H1 (cell line): ENCODE measurements at places on chromosomes 16 and 17.

- DNase-seq: no peak
These were observed 1.8 kb upstream of the ALG1 start for GRCh38 chr16:5069854-5070253.

GRCh38 chr16:3837851-3838586, 42.5 kb downstream of the CREBBP start:
- no peak for DNase-seq

- DNase-seq: no peak
These were observed 3.2 kb downstream of the AOC3 start for GRCh38 chr17:42853968-42854790.

DNA sequence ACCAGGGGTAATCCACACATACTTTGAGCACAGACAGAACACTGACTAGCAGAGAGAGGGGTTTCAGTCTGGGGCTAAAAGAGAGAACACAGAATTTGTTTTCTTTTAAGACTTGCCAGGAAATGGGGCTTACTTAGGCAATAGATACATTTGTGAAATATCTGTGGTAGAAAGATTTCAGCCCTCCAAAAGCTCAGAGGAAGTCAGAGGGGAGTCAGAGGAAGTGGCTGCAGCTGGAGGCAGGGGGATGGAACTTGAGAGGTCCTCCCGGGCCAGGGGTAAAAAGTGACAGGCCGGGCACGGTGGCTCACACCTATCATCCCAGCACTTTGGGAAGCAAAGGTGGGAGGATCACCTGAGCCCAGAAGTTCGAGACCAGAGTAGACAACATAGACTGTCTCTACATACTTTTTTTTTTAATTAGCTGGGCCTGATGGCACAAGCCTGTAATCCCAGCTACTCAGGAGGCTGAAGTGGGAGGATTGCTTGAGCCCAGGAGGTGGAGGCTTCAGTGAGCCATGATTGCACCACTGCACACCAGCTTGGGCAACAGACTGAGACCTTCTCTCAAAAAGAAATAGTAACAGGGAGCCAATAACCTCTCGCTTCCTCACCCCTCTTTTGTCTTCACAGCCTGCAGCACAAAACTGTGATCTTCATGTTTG, 49.9 kb downstream of the NLRC5 start:
- DNase-seq: no peak

GRCh38 chr16:58393138-58393504, 850 bp downstream of the GINS3 start:
- DNase-seq: no peak

GRCh38 chr16:56623637-56624036, 1.9 kb upstream of the MT1E start:
- DNase-seq: no peak
